ENCODE measurements at places on chromosomes 12 and 14. TPM values are rescaled to one million over a fixed set of nuclear protein-coding genes. Genes with fewer than 3 reads are reported as not detected.

DNA sequence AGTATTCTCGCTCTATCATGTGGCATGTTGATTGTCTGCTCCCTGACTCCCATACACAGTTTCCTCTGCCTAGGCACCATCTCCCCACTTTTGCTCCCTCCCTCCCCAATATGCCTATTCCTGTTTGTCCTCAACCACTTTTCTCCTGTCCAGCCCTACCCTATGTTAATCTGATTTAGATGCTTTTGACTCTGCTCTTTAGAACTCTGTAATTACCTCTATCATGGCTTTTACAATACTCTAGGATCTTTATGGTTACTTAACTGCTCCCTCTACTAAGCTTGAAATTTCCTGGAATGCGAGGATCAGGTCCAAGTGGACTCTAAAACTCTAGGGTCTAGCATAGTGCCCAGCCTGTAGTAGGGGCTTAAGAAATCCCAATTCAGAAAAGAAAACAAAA lies 68.6 kb downstream of the TGFB3 start:
- no peak for DNase-seq

DNA sequence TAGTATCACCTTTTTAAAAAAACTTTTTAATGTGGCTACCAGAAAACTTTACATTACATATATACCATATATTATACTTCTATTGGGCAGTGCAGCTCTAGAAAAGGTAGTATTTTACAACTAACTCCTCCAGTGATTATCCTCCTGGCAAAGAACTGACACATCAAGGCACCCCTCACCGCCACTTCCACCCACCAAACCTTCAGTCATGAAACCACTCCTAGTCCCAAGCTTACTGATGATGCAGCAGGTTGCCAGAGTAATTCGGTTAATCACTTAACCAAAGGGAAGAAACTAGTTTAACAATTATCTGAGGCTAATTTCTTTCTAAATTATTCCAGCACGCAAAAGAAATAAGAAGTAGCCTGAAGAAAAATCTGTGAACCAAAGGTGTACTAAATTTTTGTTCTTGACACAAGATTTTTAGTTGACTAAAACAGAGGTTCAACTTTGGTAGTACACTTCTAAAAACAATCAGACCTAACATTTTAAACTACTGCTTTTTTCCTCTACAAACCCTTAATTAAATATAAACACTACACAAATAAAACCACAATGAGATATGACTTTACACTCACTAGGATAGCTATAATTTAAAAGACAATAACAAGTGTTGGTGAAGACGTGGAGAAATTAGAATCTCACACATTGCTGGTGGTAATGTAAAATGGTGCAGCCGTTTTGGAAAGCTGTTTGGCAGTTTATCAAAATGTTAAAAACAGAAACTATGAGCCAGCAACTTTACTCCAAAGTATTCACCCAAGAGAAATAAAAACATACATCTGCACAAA lies 16.7 kb downstream of the SPPL3 start:
- no peak for DNase-seq

GRCh38 chr12:108838194-108839017 lies 19.0 kb downstream of the SSH1 start:
- peak; percentile 95 for DNase-seq

DNA sequence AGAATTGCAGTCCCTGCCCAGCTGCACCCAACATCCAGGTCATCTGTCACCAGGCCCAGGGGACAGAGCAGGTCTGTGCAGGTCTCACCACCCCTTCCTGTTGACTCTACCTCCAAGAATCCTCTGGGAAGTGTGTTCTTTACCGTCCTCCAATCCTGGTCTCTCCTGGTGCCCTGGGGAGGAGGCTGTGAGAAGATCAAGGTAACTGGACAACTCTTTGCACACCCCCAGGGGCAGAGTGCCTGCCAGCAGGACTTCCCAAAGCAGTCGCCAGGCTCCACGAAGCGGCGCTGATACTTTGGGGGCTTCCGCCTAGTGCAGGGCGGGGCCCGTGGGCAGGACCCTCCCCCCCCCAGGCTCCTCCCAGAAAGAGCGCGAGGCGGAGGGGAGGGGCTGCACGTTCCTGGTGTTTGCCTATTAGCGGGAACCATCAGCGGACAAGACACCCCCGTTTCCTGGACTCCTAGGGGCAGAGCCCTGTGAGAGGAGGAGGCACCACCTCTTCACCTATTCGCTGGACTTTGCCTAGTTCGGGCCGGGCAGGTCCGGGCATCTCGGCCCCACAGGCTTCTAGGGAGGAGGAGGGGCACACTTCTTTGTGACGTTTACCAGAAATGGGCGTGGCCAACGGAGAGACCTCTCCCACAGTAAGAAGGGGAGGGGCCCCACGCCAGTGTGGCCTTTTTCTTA lies 918.0 kb downstream of the AACS start:
- no peak for DNase-seq

GRCh38 chr12:109347589-109347988 lies at the start of gene MYO1H:
Gene MYO1H (plus strand): TSS chr12:109347900. CDS start chr12:109347961, 61 bp downstream.
- DNase-seq = no peak

DNA sequence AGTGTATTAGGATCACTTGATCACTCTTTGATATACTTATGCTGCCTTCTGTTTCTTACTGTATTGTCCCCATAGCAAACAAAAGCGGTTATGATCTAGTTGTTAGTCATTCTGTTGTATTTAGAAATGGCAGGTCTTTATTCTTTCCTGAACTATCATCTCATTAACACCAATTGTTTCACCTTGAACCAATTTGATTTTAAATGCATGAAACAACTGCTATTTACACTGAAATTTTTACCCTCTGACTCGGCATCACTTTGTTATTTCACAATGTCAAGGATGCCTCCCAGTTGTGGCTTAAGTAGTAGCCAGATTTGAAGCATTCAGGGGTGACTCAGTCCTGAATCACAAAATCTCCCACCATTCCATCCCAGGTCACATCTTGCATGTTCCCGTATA lies 303.5 kb downstream of the EGLN3 start:
- DNase-seq = no peak

GARIN6 gene
- total RNA-seq = not detected

KRT7 gene
- total RNA-seq = 7.6 TPM

OXA1L gene
- total RNA-seq = 90.8 TPM

AVPR1A gene
- 9.8 TPM for total RNA-seq

SLC17A8 gene
- not detected for total RNA-seq

C12orf50 gene
- total RNA-seq = not detected

C12orf56 gene
- total RNA-seq = 7.4 TPM
